ENCODE measurements at places on chromosomes 2 and 18.

DNA sequence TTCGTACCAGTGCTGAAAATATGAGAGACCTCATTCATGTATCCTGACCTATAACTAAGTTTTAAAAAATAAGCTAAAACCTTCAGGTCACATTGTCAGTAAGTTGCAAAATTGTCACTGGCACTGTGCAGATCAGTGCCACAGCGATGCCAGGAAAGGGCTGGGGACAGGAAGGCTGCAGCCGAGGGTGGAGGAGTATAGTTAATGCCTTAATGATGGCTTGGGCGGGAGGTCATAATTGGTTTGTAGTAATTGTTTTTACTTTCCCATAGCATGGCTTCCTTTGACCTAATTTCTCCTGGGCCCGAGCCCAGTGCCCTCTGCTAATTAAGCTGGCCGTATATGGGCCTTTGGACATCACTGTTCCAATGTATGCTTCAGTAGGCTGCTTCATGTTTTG, 47.2 kb upstream of the RAB12 start:
- DNase-seq: no peak

- no peak for DNase-seq
These were observed 688 bp upstream of the ARHGAP28 start for GRCh38 chr18:6728809-6729246.

DNA sequence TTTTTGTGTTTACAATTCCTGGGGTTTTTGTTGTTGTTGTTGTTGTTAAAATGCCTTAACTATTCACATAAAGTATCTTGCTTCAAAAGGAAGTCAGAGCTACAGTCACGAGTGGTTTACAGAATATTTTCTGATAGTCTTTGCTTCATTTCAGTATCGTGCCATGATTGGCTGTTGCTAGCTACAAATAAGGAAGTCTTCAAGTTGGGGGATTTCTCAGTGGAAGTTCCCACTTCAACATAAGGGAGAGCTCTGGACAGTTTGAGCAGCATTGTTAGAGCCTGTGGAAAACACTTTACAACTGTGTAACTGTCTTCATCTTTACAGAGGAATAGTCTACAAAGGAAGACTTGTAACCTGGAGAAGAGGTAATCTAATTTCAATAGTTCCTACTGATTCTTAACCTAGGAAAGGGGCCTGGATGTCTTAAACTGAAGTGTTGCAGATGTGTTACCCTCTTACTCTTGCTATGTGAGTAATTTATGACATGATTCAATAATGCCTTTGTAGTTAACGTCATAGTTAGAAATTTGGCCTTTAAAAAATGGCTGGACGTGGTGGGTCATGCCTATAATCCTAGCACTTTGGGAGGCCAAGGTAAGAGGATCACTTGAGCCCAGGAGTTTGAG, 23.4 kb upstream of the TANK start:
- DNase-seq: peak; percentile 12

GRCh38 chr2:223465793-223466192, 136.4 kb downstream of the SCG2 start:
- peak; percentile 97 for DNase-seq

- no peak for DNase-seq
These were observed 81.3 kb downstream of the VWC2L start for GRCh38 chr2:214492152-214492551.

DNA sequence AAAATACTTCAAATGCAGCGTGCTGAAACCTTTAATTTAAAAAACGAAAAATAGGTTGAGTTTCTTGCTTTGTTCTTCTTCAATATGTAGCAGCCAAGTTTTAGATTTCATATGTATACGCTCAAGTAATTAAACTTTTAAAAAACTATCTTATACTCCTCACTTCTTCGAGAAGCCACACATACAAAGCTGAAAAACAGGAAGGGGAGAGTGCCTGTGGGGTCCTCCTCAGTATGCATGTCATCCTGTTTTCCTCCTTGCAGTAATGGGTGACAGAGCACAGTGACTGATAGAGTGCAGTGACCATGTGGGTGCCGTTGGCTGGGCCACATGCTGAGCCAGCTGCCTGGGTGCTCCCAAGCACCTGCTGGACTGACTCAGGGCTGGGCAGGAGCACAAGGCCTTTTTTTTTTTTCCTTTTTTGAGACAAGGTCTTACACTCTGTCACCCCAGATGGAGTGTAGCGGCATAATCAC, 33.3 kb downstream of the UXS1 start:
- no peak for DNase-seq

- no peak for DNase-seq
These were observed 184.6 kb downstream of the CYP26B1 start for GRCh38 chr2:71962911-71963694.

DNA sequence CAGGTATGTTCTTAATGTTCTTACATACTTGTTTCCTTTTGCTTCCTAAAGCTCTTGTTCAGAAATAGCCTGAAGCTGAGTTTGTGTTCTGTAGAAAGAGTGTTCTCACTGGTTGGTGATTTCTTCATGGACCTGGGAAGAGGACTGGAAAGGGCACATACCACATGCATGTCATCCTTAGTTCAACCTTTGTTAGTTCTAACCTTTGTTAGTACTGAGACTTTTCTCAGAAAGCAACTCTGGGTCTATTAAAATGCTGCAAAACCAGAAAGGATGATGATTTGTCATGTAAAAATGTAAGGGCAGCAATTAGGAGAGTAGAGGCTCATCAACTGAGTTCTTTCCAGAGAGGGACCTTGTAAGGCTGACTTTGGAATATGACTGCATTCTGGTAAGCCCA, 2.5 kb upstream of the FAP start:
- DNase-seq: peak; percentile 78

DNA sequence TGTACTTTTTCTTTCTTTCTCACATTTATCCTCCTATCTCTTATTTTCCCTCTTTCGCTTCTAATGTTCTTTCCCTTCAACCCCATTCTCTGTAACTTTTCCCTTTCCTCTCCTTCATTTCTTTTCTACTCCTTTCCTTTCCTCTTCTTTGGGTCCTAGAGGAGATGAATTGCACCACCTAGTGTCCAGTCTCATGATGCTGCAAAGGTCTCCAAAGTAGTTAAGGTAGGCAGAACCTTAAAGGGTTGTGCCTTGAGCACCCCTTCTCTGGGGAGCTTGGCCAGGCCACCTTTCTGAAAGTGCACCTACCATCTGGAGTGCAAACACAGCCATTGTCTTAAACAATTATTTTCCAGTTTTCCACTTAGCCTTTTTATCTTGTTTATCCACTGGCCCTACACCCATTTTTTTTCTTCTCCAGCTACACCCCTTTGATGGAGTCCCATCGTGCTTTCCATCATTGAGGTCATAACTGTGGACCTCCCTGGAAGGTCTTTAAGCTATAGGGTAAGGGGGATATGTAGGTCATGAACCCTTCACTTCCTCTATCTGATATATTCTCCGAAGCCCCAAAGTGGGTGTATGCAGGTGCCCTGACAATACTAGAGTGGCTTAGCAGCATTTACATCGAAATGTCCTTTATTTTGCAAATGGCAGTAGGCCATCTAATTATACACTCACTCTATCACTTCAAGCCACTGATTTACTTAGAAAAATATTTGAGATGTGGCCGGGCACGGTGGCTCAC, 155.9 kb downstream of the ESCO1 start:
- peak; percentile 70 for DNase-seq

DNA sequence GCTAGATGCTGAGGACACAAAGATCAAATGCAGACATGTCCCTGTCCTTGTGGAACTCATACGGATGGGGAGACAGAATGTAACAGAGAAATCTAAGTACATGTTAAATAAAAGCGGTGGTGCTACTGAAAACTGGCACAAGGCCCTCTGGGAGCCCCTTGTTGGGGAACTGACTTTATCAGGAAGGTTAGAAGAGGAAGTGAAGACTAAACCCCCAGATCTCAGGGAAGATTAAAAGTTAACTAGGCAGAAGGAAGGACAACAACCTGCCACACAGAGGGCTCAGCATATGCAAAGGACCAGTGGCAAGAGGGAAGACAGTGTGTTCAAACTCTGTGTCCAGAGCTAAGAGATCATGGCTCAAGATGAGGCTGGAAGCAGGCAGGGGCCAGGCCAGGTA, 4.8 kb downstream of the CACNB4 start:
- no peak for DNase-seq

GRCh38 chr2:181540421-181540820, 83.2 kb downstream of the ITGA4 start:
- DNase-seq: no peak

GRCh38 chr2:150513647-150514046, 26.2 kb upstream of the RND3 start:
- peak; percentile 45 for DNase-seq

GRCh38 chr18:5073026-5073944, 123.8 kb downstream of the AKAIN1 start:
- DNase-seq: peak; percentile 2

GRCh38 chr2:61340242-61340641, 130.6 kb downstream of the USP34 start:
- peak; percentile 57 for DNase-seq

DNA sequence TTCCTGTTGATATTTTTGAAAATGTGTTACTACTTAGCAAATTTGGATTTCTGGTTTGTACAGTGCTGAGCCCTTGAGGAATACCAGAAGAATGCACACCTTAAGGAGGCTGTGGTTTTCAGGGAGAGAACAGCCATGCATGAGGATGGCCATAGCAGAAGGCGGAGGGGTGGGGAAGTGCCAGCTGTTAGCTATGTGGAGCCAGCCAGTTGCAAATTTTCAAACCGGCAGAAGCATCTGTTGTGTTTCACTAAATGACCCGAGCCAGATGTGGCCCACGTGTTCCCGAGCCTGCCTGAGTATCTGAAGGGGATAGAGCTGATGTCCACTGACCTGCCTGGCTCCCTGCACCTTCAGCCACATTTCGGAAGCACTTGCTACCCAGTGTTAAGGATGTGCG, 16.4 kb upstream of the RBM44 start:
- DNase-seq: no peak

GRCh38 chr2:63950414-63950813, 68.8 kb downstream of the VPS54 start:
- DNase-seq: no peak
